ENCODE measurements at places on chromosomes 5 and 9.

DNA sequence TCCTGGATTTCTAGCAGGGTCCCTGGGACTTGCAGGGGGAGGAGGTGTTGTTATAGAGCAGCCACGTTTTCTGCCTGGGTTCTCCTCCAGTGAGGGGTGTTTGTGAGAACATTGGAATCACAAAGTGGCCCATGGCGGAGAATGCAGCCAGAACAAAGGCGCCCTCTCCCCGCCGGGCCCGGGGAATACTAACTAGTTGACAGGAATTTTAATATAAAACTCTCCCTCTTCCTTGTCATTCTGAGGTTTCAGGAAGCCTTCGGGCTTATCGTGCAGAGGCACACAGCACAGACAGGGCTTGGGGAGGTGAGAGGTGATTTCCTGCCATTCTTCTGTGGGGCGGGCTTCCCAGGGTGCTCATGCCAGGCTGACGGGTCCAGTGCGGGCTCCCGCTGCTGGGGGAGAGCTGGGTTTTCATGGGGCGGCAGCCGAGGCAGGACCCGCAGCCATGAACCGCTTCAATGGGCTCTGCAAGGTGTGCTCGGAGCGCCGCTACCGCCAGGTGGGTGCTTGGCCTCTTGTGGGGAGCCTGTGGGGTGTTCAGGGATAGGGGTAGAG is 37.7 kb downstream of the RGS3 start:
- no peak for DNase-seq
- peak overlapping the region; percentile 6 for H3K4me3 ChIP-seq
- H3K4me1 ChIP-seq, result no peaks in the 10 kb centered on the region
- no peaks in the 10 kb centered on the region for H3K36me3 ChIP-seq
- H3K27me3 ChIP-seq, result no peaks in the 10 kb centered on the region
- H3K27ac ChIP-seq, result no peak overlapping the region

- no peaks in the 10 kb centered on the region for H3K27me3 ChIP-seq
- no peaks in the 10 kb centered on the region for H3K36me3 ChIP-seq
- H3K4me3 ChIP-seq, result peak overlapping the region; percentile 5
- no peak overlapping the region for H3K27ac ChIP-seq
- no peaks in the 10 kb centered on the region for H3K4me1 ChIP-seq
Observed at GRCh38 chr9:82565188-82565969, 497.6 kb downstream of the RASEF start.

DNA sequence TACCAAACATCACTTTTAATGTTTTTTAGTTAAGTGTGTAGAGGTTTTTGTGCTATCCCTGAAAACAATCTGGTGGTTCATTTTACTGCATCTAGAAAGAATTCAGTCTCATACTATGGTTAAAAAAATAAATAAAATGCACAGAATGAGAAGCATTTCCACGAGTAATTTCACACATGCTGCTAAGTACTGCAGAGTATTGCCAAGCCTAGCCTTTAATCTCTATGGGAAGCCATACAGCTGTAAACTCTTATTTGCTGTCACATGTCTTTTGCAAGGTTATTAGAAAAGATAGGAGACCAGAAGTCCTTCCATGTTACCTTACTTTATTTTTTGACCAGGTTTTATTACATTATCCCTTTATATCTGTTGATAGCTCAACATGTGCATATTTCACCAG is 37.6 kb upstream of the MAN2A1 start:
- no peaks in the 10 kb centered on the region for H3K4me1 ChIP-seq
- H3K27ac ChIP-seq, result no peak overlapping the region
- no peaks in the 10 kb centered on the region for H3K36me3 ChIP-seq
- no peaks in the 10 kb centered on the region for H3K27me3 ChIP-seq

GRCh38 chr5:6557807-6558575 is 74.9 kb downstream of the NSUN2 start:
- no peak for DNase-seq
- H3K4me3 ChIP-seq, result no peak overlapping the region
- H3K4me1 ChIP-seq, result no peaks in the 10 kb centered on the region
- no peaks in the 10 kb centered on the region for H3K27me3 ChIP-seq
- no peak overlapping the region for H3K27ac ChIP-seq

GRCh38 chr5:160092960-160093707 is 26.1 kb downstream of the PWWP2A start:
- no peak overlapping the region for H3K27ac ChIP-seq
- H3K27me3 ChIP-seq, result no peaks in the 10 kb centered on the region
- peaks cover 5% of the 10 kb centered on the region for H3K4me1 ChIP-seq
- no peak overlapping the region for H3K4me3 ChIP-seq

DNA sequence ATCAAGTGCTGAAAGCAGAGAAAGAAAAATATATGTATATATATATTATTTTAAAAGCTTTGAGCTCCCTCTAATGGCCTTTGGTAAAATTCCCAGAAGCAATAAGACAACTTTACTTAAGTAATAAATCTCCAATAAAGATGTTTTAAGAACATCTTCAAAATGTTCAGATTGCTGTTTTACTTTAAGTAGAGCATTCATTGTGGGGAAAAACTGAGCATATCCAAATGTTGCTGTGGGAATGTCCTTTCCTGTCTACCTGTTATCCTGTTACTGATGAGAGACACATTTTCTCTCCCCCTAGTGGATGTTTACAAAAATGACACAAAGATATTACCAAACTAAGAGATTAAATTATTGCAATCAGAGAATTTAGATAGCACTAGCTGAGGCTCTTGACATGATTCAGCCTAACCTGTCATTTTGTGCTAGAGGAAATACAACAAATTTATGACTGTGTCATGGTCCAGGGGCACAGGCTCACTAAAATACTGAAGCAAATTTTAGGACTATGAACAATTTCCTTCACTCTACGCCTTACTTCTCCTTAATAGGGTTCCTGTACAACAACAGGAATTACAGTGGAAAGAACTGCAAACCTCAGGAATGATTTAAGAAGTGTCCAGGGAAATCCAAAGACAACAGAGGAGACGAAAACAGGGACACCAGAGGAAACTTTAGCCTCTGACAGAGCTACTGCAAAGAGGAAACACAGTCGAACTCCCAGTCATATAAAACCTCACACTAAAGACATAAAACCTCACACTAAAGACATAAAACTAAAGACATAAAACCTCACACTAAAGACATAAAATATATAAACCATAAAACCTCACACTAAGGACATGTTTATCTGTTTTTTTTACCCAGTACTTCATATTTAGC is 24.3 kb upstream of the PRRC1 start:
- DNase-seq, result no peak
- H3K27ac ChIP-seq, result no peak overlapping the region
- H3K36me3 ChIP-seq, result no peaks in the 10 kb centered on the region
- H3K4me3 ChIP-seq, result no peak overlapping the region
- H3K27me3 ChIP-seq, result no peaks in the 10 kb centered on the region
- no peaks in the 10 kb centered on the region for H3K4me1 ChIP-seq

DNA sequence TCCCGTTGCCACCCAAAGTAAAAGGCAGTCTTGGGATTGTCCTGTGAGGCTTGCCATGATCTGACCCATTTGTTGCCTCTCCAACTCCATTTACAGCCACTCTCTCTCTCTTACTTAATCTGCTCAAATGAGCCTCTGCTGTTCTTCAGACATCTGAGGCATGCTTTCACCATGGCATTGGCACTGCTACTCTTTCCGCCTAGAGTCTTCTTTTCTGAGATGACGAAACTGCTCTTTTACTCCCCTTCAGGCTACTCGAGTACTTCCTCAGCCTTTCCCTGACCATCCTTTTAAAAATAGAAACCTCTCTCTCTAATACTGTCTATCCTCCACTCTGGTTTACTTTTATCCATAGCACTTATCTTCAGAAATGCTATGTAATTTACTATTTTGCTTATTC is 9.0 kb downstream of the FOCAD start:
- no peak overlapping the region for H3K4me3 ChIP-seq
- no peak for DNase-seq
- H3K36me3 ChIP-seq, result no peaks in the 10 kb centered on the region
- H3K27ac ChIP-seq, result no peak overlapping the region
- H3K27me3 ChIP-seq, result no peaks in the 10 kb centered on the region

DNA sequence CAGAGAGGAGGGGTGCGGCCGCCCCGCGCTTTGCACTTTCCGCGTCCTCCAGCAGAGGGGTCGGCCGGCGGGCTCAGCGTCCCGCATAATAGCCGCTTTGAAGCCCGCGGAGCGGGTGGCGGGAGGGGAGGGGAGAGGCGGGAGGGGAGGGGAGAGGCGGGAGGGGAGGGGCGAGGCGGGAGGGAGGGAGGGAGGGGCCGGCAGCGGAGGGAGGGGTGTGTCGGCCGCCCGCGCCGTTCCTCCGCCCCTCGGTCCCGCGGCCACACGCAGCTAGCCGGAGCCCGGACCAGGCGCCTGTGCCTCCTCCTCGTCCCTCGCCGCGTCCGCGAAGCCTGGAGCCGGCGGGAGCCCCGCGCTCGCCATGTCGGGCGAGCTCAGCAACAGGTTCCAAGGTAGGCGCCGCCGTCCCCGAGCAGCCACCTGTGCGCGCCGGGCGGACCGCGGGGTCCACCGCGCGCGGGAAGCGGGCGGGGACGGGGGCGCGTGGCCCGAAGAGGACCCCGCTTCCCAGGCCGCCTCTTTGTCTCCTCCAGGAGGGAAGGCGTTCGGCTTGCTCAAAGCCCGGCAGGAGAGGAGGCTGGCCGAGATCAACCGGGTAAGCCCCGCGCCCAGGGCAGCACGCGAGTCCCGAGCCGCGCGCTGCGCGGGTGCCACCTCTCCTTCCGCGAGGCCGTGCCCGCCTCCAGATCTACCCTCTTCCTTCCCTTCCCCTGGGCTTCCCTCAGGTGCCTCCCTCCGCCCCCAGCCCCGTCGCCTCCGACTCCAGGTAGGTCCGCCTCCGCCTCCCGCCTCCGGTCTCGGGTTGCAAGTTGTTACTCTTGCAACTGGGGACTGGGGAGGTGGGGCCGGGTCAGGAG is at the start of gene AIF1L:
Gene AIF1L (plus strand): TSS at position 263 of the 857 bp plus-strand sequence. CDS start 99 bp downstream, at position 362.
- H3K27me3 ChIP-seq, result no peaks in the 10 kb centered on the region
- no peaks in the 10 kb centered on the region for H3K36me3 ChIP-seq
- DNase-seq, result no peak
- peak within 1 kb of the TSS; percentile 62 for H3K4me3 ChIP-seq
- peaks cover 27% of the 10 kb centered on the region for H3K4me1 ChIP-seq

GRCh38 chr9:33843312-33843961 is 26.5 kb downstream of the UBE2R2 start:
- H3K4me1 ChIP-seq, result peaks cover 56% of the 10 kb centered on the region
- no peak overlapping the region for H3K4me3 ChIP-seq
- H3K27me3 ChIP-seq, result no peaks in the 10 kb centered on the region

DNA sequence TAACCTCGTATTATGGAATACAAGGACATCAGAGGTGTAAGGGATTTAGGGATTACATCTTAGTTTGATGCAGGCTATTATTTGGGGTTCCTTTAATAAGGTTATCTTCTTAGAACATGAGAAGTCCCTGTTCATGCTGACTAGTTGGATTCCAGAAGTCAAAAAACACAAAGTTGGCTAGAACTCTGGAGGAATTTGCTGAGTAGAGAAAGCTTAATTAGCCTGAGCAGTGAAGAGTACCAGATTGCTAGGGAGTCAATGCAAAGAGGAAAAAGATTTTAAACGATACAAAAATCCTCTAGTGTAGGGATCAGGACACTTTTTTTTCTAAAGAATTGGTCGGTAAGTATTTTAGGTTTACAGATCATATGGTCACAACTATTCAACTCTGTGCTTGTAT is 1872.5 kb upstream of the C9orf72 start:
- no peaks in the 10 kb centered on the region for H3K36me3 ChIP-seq
- no peak overlapping the region for H3K27ac ChIP-seq
- H3K27me3 ChIP-seq, result no peaks in the 10 kb centered on the region
- DNase-seq, result no peak
- no peaks in the 10 kb centered on the region for H3K4me1 ChIP-seq

DNA sequence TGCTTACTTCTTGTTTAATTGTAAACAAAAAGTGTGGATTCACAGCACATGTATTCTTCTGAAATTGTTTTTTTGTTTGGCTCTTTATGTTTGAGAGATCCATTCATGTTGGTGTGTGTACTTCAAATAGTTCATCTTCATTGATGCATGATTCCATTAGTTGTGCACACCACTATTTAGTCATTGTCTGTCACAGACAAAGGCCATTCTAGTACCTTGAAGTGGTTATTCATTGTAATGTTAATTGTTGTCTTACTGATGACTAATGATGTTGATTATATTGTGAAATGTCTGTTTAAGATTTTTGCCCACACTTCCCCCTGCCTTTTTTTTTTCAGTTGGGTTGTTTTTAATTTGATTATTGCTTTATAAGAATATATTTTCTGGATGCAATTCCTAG is 391.3 kb downstream of the DIRAS2 start:
- H3K36me3 ChIP-seq, result no peaks in the 10 kb centered on the region
- H3K27ac ChIP-seq, result no peak overlapping the region
- H3K27me3 ChIP-seq, result no peaks in the 10 kb centered on the region
- no peak for DNase-seq
- H3K4me3 ChIP-seq, result no peak overlapping the region
- no peaks in the 10 kb centered on the region for H3K4me1 ChIP-seq

DNA sequence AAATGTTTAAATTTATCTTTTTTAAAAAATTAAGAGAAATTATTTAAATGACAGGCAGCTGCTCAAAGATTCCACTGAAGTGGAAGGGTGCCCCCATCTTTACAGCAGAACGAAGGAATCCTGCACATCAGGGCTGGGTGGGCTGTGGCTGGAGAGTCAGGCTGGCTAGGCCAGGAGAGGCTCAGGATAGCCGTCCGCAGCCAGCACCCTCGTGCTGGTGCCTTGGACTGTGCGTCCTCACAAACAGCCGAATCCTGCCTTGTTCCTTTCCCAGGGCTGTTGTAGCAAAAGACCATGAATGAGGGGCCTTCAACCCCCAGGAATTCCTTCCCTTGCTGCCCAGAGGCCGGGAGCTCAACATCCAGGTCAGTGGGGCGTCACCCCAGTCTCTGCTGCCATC is 64.6 kb upstream of the FCN1 start:
- H3K27me3 ChIP-seq, result no peaks in the 10 kb centered on the region
- no peak for DNase-seq
- no peaks in the 10 kb centered on the region for H3K4me1 ChIP-seq
- no peaks in the 10 kb centered on the region for H3K36me3 ChIP-seq

DNA sequence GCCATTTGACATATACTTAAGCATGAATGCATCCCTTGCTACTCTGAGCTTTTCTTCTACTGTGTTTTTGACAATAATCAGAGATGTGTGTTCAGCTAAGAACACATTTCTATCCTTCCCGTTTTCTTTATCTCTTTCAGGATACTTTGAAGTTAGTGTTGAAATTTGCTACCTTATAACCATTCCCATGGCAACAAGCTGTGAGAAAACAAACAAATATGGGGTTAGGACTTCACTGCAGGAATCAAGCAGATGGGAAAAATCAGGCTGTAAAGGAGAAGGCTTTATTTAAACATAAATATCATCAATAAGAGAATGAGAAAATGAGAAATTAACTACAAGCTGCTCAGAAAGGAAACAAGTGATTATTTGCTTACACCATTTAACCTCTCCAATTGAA is 35.2 kb downstream of the ZCCHC9 start:
- H3K4me3 ChIP-seq, result no peak overlapping the region
- no peak overlapping the region for H3K27ac ChIP-seq
- H3K4me1 ChIP-seq, result no peaks in the 10 kb centered on the region
- H3K36me3 ChIP-seq, result no peaks in the 10 kb centered on the region

DNA sequence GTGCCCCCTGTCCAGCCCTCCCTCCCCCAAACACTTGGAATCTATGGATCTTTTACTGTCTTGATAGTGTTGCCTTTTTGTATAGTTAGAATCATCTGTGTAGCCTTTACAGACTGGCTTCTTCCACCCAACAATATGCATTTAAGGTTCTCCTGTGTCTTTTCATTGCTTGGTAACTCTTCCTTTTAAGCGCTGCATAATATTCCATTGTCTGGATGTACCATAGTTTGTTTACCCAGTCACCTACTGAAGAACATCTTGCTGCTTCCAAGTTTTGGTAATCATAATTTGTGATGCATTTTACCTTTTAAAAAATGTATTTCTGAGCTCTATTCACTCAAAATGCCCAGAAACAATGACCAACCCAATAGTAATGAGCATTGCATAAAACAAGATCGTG is 17.7 kb upstream of the LMX1B start:
- H3K27ac ChIP-seq, result no peak overlapping the region
- no peaks in the 10 kb centered on the region for H3K4me1 ChIP-seq
- no peak for DNase-seq
- H3K27me3 ChIP-seq, result no peaks in the 10 kb centered on the region
- H3K4me3 ChIP-seq, result no peak overlapping the region
